ENCODE measurements at places on chromosomes 3 and 15. TPM values are rescaled to one million over a fixed set of nuclear protein-coding genes. Genes with fewer than 3 reads are reported as not detected.

The GOLGA6A gene
- not detected for total RNA-seq

- H3K4me1 ChIP-seq, result peaks cover 19% of the 10 kb centered on the region
- no peak overlapping the region for H3K4me3 ChIP-seq
- H3K27ac ChIP-seq, result no peak overlapping the region
- peaks cover 5% of the 10 kb centered on the region for H3K36me3 ChIP-seq
These were observed 66.8 kb upstream of the ALDH1A3 start for GRCh38 chr15:100812802-100813201.

The EXD1 gene
- total RNA-seq, result not detected

The FGF12 gene
- total RNA-seq, result not detected

DNA sequence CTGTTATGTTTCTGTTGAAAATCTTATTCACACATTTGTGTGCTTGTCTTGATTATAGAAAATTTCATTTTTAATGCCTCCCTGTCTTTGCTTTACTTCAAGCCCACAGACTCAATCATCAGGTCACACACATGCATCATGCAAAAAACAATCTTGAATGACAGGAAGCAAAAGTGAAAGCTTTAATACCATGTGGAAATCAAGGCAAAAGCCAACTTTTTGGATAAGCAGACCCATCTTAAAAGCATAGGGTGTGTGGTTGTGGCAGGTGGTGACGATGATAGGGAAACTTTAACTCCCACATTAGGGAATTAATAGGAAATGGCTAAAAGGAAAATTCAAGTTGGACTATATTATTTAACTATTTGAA lies 155.9 kb upstream of the EOMES start:
- H3K27me3 ChIP-seq, result peaks cover 10% of the 10 kb centered on the region
- no peaks in the 10 kb centered on the region for H3K36me3 ChIP-seq
- H3K4me3 ChIP-seq, result no peak overlapping the region
- no peak for DNase-seq
- no peaks in the 10 kb centered on the region for H3K4me1 ChIP-seq

Data from HFFc6 (cell line).